Cortex of kidney (tissue), 1 donor: ENCODE measurements at places on chromosomes 6 and 20.

- no peak for DNase-seq
Measured at GRCh38 chr20:8342391-8342790, 210.3 kb downstream of the PLCB1 start.

GRCh38 chr6:144185133-144185836, 35.0 kb downstream of the STX11 start:
- DNase-seq = no peak

- no peak for DNase-seq
Measured at GRCh38 chr20:11792568-11792953, 125.1 kb upstream of the BTBD3 start.

DNA sequence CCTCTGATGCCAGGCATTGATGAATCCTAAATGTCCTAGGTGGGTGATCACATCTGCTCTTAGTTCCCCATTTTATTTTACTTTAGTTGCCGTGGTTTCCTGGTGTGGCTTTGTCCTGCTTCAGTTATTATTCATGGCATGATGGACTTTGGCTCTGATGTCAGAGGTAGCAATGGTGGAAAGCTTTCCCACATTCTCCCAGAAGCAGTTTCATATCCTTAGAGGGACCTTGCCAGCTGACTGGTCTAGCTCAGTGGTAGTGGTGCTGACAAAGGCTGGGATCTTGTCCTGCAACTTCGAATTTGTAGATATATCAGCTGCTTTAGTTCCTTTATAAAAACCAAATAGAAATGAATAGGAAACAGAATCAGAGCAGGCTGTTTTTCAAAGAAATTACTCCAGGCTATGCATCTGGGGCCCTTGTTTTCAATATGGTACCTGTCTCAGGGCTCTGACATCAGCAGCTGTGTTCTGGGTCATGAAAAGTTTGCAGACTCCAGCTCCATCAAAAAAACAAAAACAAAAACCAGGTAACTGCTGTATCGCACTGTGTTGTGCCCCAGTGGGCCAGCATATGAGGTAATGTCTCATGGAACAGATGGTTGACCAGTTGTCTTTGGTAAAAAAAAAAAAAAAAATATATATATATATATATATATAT, 133.7 kb downstream of the PLCB4 start:
- no peak for DNase-seq

GRCh38 chr6:163695414-163695864, 280.9 kb downstream of the QKI start:
- no peak for DNase-seq
